ENCODE measurements at places on chromosomes 5 and 9. TPM values are rescaled to one million over a fixed set of nuclear protein-coding genes. Genes with fewer than 3 reads are reported as not detected.

The CD14 gene
- 10.5 TPM for total RNA-seq

The SAXO1 gene
- total RNA-seq: not detected

The NTRK2 gene
- 0.47 TPM for total RNA-seq

The GKAP1 gene
- 22.3 TPM for total RNA-seq

The PCDHA4 gene
- total RNA-seq: 0.54 TPM

The PCDHGB6 gene
- 7.4 TPM for total RNA-seq

The KCNMB1 gene
- 0.18 TPM for total RNA-seq

The TAF11L13 gene
- not detected for total RNA-seq

The RNF208 gene
- 4.4 TPM for total RNA-seq

The GLRA1 gene
- not detected for total RNA-seq

The PCDHGB1 gene
- 0.47 TPM for total RNA-seq

The PANK3 gene
- 61.9 TPM for total RNA-seq

The RASEF gene
- 26.8 TPM for total RNA-seq

The PCDHGA4 gene
- 0.27 TPM for total RNA-seq

The C9orf153 gene
- total RNA-seq: not detected
